ENCODE measurements at places on chromosomes 2 and 18.

DNA sequence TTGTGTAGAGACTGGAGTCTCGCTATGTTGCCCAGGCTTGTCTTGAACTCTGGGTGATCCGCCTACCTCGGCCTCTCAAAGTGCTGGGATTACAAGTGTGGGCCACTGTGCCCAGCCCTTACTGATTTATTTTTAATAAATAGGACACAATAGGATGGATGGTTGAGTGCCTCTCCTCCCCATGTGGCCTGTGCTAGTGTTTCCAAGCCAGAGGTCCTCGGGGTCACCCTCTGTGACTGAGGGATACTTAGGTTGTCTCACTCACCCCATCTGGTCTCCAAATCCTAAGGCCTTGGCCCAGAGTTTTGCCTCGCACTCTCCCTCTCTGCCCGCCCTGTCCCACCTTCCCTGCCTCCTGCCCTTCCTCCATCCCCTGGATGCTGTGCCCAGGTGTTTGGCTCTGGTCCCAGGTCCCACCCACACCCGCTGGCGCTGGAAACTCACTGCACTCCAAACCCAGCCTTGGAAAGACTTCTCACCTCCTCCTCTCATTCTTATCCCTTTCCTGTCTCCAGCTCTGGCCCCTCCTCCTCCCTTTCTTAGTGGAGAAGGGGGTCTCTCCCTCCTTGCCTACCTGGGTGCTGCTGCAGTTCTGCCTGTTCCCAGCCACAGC, 4.7 kb upstream of the ECEL1 start:
- no peak for DNase-seq

DNA sequence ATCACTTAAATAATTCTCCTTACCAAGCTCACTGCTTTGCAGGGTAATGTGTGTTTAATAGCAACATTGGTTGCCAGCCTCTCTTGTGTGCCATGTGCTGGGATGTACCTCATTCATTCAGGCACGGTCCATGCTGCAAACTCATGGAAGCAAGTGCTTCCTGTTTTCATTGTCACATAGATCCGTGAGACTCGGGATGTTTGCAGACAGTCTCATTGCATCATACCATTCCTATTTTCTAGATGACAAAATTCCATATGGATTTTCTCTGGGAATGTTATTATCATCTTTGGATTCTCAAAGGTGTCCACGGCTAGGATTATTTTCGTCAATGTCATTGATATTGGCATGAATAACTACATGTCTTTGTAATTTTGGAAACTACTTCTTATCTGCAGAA, 60.0 kb upstream of the HDAC4 start:
- DNase-seq: no peak

- DNase-seq: no peak
Measured at GRCh38 chr2:99771681-99772333, 282.0 kb upstream of the REV1 start.

DNA sequence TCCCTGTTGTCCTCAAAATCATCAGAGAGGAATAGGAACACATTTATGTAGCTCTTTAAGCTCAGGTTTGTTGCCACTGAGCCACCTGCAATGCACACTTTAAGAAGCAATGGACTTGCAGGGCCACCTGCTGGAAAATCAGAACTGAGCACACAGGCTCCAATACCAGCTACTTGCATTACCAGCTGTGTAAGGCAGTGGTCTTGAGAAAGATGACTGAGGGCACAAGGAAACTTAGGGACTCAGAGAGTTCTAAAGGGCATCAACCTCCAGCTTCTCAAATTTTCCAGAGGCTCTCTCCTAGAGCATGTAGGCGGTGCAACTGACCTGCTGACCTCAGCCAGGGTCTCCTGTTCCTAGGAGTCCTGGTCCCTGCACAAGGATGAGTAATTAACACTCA, 2.5 kb upstream of the CNDP2 start:
- DNase-seq: peak; percentile 73

DNA sequence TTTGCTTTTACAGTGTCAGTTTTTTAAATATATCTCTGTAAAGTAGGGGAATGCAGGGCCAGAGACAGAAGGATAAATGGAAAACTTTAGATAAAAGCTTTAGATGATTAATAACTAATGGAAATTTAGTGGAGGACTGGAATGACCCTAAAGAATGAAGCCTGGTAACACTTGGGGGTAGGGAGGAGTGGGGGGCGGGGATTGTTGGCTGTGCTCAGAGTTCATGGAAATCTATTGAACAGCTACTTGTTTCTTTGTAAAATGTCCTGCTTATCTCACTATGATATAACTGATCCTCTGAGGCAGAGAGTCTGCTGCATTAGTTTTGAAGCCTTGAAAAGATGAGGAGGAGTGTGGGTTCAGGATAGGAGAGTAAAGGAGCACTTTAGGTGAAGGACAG, 90.5 kb downstream of the TMEM185B start:
- DNase-seq: no peak

GRCh38 chr2:8125741-8126711, 555.8 kb upstream of the ID2 start:
- no peak for DNase-seq

Data from dorsolateral prefrontal cortex (tissue), 122 donors.